ENCODE measurements at places on chromosomes 16 and 17.

DNA sequence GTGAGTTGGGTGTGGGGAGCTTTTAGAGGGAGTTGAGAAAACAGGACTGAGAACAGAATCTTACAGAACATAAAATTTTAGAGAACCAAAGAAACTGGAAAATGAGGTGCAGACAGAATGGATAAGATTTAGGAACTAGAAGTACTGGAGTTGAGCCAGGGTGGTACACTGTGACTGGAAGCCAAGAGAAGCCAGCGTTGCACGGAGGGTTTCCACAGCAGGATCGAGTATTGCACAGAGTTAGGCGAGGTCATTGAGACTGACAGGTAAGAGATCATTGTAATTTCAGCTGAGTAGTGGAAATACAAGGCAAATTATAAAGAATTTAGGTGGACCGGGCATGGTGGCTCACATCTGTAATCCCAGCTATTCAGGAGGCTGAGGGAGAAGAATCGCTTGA is 6.6 kb downstream of the GSDMA start:
- DNase-seq = no peak

- DNase-seq = no peak
Measured at GRCh38 chr16:52453644-52454043, 93.3 kb downstream of the TOX3 start.

DNA sequence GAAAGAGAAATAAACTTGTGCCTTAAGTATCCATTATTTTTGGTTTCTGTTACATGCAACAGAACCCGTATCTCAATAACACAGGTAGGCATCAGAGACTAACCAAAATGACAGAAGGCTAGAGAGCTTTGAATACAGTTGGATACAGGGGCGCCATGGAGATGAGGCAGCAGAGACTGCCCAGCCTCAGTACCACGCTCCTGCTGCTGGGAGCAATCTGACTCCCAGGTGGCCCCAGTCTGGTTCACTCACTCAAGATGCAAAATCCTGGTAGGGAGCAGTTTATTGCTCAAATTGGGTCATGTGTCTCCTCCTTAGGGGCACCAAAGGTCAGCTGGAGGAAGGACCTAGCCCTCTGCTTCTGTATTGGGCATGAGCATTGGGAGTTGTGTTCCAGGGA is 218.9 kb downstream of the USP22 start:
- DNase-seq = no peak

DNA sequence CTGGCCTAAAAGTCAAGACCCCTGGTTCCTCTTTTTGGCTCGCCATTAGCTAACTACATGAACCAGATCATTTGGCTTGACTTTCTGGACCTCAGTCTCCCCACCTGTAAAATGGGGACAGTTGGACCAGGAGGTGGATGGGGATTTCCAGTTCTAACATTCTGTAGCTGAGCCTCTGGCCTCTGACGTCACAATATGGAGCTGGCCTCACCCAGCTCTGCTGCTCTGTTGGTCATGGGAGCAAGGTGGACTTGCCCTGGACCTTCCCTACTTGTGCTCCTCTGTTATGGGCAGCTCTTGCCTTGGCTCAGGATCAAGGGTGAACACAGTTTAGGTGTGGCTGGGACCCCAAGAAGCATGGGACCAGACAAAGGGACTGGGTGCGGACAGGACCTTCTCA is 16.5 kb upstream of the KCNH6 start:
- no peak for DNase-seq

DNA sequence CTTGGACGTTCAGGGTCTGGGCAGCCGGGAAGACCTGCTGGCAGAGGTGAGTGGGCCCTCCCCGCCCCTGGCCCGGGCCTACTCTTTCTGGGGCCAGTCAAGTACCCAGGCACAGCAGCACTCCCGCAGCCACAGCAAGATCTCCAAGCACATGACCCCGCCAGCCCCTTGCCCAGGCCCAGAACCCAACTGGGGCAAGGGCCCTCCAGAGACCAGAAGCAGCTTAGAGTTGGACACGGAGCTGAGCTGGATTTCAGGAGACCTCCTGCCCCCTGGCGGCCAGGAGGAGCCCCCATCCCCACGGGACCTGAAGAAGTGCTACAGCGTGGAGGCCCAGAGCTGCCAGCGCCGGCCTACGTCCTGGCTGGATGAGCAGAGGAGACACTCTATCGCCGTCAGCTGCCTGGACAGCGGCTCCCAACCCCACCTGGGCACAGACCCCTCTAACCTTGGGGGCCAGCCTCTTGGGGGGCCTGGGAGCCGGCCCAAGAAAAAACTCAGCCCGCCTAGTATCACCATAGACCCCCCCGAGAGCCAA is 8.6 kb upstream of the ABCC3 start:
- DNase-seq = peak; percentile 70

DNA sequence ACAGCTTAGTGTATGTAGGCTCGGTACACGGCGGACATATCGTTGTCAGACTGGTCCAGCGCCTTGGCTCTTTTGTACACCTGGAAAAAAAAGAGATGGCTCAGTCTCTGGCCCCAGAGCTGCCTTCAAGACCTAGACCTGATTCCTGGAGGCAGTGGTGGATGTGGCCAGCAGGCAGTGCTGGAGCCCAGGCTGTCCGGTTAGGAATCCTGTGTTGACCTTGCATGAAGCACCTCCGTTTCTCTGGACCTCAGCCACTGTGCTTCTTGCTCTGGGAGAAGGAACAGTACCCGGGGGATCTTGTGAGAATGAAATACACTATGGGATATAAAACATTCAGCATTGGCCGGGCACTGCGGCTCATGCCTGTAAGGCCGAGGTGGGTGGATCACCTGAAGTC is 2.8 kb upstream of the ROGDI start:
- no peak for DNase-seq

- no peak for DNase-seq
Measured at GRCh38 chr16:48194828-48195556, 39.2 kb upstream of the ABCC12 start.

GRCh38 chr17:70658317-70658716 is 489.0 kb downstream of the KCNJ2 start:
- no peak for DNase-seq

DNA sequence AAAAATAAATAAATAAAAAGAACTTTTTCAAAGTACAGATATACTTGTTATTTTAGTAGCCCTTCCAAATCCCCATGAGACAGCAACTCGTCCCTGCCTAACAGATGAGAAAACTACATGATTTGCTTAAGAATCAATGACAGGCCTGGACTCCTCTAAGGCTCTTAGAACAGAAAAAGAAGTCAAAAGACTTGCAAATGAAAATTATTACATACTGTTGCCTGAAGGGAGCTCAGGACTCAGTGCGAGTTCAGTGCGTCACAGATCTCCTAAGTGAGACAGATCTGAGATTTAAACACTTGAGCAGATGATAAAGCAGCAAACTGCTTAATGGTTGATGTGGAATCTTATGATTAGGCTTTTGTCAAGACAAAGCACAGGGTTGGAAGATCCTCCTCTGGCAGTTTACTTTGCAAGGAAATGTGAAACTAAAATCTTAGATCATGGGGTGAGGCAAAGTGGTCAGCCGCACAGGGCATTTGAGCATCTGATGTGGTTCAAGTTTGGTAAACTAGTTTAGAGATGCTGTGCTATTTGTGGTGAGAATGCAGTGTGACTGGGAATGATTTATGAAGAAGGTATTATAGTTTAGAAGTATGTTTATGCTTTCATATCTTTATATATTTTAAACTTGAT is 138.1 kb downstream of the TRIM37 start:
- DNase-seq = no peak

DNA sequence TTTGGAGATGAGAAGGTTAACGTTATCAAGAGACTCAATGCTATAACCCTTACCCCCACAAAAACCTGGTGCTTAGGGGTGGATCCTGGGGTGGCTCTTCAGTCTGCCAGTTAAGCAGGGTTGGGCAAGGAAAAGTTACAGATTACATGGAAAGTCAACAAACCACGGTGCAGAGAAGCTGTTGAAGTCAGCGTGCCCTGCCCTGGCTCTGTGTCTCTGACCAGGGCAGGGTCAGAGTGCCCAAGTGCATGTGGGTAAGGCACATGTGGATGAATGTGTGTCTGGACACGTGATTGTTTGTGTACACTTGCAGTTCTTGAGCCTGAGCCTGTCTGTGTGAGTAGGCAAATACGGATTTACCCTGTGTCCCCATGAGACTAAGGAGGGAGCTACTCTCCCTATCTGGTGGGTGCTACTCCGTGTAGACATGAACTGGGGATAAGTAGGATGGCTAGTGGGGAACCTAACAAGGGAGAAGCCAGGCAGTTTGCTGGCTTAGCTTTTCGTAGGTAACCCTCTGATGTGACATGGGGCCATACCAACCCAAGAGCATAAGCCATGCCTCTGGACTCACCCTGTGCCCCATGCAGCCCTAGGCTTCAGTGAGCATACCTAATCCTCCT is 5.5 kb downstream of the IGFBP4 start:
- DNase-seq = no peak

DNA sequence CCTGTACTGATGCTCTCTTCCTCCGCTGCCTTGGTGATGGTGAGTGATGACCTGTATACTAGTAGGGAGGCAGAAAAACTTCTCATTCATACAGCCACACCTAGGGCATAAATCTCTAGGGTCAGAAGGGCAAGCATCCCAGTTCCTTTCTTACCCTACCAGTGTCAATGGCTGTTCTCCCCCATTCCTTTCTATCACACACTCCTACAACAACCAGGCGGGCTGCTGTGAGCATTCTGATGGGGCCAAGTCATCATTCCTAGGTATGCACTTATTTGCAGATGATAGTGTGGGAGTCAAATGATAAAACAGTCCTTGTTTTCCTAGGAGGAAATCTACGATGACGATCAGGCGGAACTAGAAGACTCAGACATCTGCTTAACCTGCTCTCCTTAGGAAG is 14.0 kb upstream of the SLC6A4 start:
- no peak for DNase-seq

DNA sequence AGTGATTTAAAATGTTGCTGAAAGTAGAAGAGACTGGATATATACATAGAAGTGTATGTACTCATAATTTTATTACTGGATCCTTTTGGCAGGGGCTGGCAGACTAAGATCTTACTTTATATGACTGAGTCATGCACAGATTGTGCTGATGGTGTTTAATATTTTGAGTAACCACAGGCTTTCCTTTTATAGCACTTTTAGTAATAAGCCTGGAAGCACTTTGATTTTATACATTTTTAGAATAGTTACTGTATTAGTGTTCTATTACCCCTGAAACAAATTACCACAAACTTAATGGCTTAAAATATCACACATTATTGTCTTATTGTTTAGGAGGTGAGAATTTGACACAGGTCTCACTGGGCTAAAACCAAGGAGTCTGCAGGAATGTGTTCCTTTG is 113.4 kb upstream of the CDH8 start:
- DNase-seq = no peak

DNA sequence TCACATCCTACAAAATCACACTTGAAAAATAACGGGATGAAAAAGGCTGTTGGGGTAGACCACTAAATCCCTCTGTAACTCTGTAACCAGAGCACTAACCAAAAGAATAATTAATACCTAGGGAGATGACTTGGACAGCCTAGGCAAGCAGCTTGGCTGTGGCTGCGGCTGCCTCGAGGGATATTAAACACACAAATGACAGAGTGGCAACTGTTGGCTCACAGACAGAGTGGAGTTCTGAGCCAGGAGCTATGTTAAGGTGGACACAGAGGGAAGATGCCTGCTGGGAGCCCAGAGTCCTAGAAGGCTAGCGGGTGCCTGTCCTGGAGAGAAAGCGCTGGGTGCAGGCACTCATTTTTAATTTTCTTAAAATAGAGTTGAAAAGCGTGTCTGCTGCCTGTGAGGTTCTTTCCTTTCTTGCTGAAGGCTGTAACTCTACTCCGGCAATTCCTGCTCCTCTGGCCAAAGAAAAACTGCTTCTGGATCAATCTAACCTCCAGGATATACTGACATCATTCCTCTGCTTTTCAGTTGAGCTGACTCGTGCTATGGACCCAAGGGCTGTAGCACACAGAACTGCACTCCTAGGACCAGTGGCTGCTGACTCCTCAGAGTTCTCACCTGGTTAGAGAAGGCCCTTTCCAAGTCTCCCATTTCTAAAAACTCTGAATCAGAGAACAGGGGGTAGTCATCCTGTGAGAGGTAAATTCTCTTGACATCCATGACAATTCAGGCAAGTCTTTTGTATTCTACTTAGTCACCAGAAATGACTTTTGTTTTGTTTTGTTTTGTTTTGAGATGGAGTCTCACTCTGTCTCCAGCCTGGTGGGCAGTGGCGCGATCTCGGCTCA is 147.9 kb downstream of the STX8 start:
- DNase-seq = no peak

- no peak for DNase-seq
Measured at GRCh38 chr17:75252039-75252816, 9.2 kb downstream of the GGA3 start.
